ENCODE measurements at places on chromosomes 13 and 19. TPM values are rescaled to one million over a fixed set of nuclear protein-coding genes. Genes with fewer than 3 reads are reported as not detected.

DNA sequence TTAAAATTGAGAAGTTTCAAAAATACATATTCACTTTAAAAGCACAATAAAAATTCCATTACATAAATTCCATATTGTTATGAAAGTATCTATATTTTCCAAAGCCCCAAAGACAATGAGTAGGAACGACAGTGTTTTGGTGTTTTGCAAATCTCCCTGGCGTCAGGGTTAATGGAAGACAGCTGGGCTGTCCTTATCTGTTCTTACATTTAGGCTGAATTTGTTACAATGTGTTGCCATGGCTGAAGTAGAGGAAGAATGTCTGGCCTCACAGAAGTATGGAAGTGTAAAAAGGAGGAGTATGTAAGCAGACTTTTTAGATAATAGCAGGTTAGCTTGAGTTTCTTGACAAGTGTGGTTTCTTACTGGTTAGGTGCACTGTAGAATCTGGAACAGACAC lies 124.4 kb upstream of the SPATA13 start:
- peaks cover 6% of the 10 kb centered on the region for H3K4me1 ChIP-seq
- no peak for DNase-seq
- no peak overlapping the region for H3K27ac ChIP-seq
- H3K36me3 ChIP-seq = no peaks in the 10 kb centered on the region

Gene TEKTIP1
- not detected for total RNA-seq

Gene ZNF490
- 7.9 TPM for total RNA-seq

GRCh38 chr13:78606471-78607408 lies 3.4 kb upstream of the POU4F1 start:
- H3K27me3 ChIP-seq = peaks cover 82% of the 10 kb centered on the region
- H3K27ac ChIP-seq = no peak overlapping the region
- no peak overlapping the region for H3K4me3 ChIP-seq
- H3K36me3 ChIP-seq = no peaks in the 10 kb centered on the region
- DNase-seq = no peak

All from breast epithelium (tissue), 4 donors.